Stimulated activated naive B cell treated with anti-CD40 and anti-IgM and Interleukin-4, amounts not matched to agents 10 μg/mL and 1 μg/mL and 100 μg/mL, for 72 hours (primary cell): ENCODE measurements at places on chromosomes 11 and 22.

DNA sequence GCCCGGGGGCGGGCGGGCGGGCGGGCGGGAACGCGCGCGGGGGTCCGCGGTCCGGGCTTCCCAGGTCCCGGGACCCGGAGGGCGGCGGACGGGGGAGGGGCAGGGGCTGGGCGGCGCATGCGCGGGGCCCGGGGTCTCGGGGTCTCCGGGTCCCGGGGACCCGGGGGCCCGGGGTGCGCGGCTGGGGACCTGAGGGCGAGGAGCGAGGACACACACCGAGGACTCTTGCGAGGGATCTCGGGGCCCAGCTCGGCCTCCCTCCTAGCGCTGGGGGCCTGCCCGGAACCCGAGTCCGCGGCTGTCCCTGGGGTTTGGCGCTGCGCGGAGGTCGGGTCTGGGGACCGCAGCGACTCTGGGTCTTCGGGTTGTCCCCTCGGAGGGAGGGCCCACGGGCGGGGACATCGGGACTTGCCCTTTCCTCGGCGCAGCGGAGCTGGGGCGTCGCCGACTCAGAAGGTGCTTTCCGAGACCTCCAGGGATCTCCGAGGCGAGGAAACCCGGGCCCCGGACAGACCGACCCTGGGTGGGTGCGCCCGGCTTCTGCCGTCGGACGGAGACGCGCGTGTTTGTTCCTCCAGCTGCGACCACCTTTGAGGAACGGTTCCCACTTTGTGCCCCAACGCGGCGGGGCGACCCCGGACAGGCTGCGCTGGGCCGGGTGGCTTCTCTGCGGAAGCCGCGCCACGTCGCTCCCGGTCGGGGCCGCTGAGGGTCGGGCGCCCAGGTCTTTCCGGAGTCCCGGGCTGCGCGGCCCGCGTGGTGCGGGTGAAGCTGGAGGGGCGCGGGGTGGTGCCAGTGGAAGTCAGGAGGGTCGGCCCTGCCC is 540 bp downstream of the PPARA start:
- H3K27ac ChIP-seq, result peak overlapping the region; percentile 80
- H3K36me3 ChIP-seq, result peaks cover 5% of the 10 kb centered on the region
- H3K4me1 ChIP-seq, result peaks cover 14% of the 10 kb centered on the region
- DNase-seq, result peak; percentile 60

DNA sequence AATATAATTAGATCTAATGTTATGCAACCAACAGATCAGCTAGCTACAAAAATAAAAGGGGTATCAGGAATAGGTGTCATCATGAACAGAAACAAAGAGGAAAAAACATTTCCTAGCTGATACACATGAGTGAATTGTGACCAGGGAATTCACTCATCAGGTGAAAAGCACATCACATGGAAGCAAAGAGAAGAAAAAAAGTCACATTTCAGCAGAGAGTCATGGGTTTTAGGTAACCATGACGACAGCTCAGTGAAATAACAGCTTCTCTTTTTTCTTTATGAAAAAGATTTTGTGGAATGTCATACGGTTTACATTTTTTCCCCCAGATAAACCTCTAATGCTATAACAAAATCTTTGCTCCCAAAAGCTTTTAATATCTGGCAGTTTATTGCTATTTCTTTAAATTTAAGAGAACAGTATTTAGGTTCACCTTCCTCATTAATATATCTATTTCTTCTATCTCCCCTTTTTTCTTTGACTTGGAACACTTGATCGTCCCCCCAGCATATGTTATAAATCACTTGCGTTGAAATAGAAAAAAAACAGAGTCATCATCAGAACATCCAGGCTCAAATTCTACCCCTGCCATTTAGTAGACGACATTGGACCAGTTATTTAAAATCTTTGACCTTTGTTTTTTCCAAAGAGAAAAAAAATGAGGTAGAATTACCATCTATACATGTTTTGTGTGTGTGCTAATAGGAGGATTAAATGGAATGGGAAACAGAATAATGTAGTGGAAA is 5.3 kb downstream of the TYR start:
- H3K27ac ChIP-seq, result no peak overlapping the region
- no peaks in the 10 kb centered on the region for H3K27me3 ChIP-seq
- H3K36me3 ChIP-seq, result no peaks in the 10 kb centered on the region

DNA sequence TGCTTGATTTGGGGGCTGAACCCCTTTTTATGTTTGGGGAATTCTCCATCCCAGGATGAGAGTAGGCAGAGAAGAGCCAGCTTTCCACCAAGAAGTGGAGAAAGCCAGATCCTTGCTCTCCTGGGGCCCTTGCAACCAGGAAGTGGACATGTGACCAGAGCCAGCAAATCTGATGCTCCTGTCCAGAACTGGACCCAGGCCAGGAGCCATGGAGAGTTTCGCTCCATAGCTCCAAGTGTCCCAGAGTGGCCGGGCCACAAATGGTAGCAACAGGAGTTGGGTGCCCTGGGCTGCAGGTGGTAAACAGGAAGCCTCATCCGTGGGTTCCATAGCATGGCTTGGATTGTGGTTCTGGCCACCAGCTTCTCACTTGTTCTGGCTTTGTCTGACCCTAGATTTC is 93.9 kb upstream of the CD82 start:
- no peak for DNase-seq
- no peaks in the 10 kb centered on the region for H3K36me3 ChIP-seq
- peaks cover 29% of the 10 kb centered on the region for H3K27me3 ChIP-seq
- H3K4me3 ChIP-seq, result no peak overlapping the region

DNA sequence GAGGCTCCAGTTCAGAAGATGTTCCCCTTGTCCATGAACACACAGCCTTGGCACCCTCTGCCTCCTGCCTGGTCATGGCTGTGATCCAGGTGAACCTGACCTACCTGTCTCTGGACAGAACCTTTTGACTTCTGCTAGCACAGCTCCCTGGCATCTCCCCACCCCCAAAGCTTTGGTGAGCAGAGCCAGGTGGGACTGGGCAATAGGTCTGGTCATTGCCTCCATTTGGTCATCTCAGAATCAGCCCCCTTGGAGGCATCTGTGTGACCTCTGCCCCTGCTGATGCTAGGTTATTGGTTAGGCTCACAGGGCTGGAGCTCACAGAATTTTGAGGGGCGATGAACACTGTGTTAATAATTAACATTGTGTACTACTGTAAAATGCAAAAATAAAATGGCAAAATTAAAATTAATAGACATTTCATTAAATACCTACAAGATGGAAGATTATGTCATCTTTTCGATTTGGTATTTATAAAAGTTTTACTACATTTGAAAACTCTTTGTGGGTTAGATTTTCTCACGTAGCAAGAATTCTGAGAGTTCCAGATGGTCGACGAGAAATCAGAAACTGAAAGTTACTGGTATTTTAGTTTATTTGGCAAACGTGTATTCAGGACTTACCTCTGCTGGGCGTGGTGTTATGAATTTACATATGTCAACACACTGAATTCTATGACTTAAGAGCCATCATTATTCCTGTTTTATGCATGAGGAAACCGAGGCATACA is 8.3 kb upstream of the KIAA0930 start:
- H3K4me1 ChIP-seq, result peaks cover 24% of the 10 kb centered on the region
- no peak for DNase-seq
- no peaks in the 10 kb centered on the region for H3K27me3 ChIP-seq
- no peak overlapping the region for H3K4me3 ChIP-seq

DNA sequence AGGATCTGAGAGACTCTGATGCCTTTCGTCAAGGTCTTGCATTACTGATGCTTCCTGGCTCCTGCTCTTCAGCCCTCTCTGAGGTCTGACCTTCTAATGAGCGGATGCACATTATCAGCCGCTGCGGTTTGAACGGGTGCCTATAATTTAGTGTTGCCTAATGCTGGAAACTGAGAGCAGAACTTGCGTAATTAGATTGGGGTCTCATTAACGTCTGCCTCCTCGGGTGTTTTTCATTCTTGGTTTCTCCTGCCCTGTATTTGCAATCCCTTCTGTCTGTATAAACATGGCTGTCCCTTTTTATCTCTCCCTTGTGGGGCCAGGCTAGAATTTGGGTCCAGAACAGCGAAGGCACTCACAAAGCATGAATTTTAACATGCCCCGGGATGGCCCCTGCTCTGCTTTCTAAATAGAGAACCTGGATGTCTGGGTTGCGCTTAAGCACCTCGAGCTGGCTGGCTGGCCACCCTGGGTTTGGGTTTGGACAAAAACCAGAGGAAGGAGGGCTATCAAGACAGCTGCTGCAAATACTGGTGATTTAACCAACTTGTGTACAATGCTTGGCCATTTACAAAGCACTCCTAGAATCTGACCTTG is 118.6 kb downstream of the TIMP3 start:
- DNase-seq, result no peak
- no peak overlapping the region for H3K27ac ChIP-seq
- peaks cover 6% of the 10 kb centered on the region for H3K36me3 ChIP-seq
- H3K27me3 ChIP-seq, result no peaks in the 10 kb centered on the region

DNA sequence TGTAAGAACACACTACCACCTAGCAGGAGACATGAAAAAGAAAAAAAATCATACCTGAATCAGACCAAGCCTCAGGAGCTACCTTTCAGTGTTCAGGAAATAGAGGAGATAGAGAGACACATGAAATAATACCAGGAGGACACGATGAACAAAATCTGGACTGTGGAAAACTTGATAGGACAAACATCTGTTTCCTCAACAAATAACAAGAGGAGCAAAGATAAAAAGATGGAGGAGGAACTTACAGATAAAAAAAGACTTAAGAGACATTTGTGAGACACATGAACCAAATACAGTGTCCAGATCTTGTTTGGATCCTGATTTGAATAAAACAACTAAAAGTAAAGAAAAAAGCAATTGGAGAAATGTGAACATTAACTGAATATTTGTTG is 12.4 kb upstream of the KCNE3 start:
- no peak overlapping the region for H3K4me3 ChIP-seq
- H3K27ac ChIP-seq, result no peak overlapping the region
- DNase-seq, result no peak
- no peaks in the 10 kb centered on the region for H3K36me3 ChIP-seq

DNA sequence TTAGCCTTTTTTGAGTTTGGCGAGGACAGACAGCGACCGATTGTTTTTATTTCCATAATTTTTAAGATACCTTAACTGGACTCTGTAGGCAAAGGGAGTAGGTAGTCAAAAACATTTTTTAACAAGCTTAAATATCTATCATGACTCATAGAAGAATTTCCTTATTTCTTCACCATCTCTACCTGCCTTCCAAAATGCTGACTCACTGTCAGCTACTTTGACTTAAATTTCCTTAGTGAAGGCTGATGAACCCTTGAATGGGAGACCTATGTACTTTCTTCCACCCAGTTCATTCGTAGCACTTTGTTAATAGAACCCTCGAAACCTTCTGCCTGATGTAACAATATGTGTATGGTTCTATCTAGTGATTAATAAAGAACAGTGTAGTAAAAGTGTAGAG is 1.1 kb upstream of the MTMR2 start:
- H3K27ac ChIP-seq, result peak overlapping the region; percentile 52
- DNase-seq, result no peak

DNA sequence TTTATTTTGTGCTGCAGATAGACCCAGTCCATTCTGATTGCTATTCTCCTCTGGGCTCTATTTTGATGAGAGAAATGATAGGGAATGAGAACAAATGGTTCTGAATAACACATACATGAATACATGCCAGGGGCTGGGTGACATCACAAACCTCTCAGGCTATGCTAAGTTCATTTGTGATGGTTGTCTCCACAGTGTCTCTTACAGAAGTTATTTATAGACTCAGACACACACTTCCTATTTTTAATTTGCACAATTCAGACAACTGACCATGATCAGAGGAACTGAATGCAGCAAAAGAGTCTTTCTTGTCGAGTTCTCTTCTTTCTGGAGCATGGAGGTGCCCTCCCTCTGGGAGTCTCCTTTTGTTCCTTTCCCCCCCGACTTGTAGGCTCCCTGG is 991.7 kb downstream of the OPCML start:
- DNase-seq, result no peak
- no peak overlapping the region for H3K4me3 ChIP-seq
- no peaks in the 10 kb centered on the region for H3K4me1 ChIP-seq
- H3K27me3 ChIP-seq, result no peaks in the 10 kb centered on the region
- no peaks in the 10 kb centered on the region for H3K36me3 ChIP-seq

GRCh38 chr22:45208993-45209838 is 31.5 kb downstream of the KIAA0930 start:
- no peak overlapping the region for H3K4me3 ChIP-seq
- H3K4me1 ChIP-seq, result peaks cover 25% of the 10 kb centered on the region
- no peak overlapping the region for H3K27ac ChIP-seq

- no peaks in the 10 kb centered on the region for H3K36me3 ChIP-seq
- DNase-seq, result no peak
- no peaks in the 10 kb centered on the region for H3K27me3 ChIP-seq
- H3K4me1 ChIP-seq, result peaks cover 7% of the 10 kb centered on the region
- H3K27ac ChIP-seq, result no peak overlapping the region
- no peak overlapping the region for H3K4me3 ChIP-seq
These were observed 40.3 kb upstream of the E2F8 start for GRCh38 chr11:19281041-19281440.

DNA sequence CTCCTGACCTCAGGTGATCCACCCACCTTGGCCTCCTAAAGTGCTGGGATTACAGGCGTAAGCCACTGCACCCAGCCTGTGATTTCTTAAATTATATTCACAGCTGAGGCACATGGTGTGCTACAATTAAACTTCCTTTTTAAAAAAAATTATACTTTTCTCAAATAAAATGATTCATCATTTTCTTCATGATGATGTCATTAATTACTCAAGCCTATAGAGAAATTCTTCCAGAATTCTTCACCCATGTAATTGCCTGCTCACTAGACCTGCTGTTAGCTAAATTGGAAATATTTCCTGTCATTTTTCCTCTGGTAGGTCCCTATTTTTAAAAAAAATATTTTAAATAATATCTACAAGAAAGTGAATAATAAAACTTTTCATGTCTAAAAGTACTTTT is 440.0 kb upstream of the ANO3 start:
- no peak overlapping the region for H3K4me3 ChIP-seq
- no peaks in the 10 kb centered on the region for H3K27me3 ChIP-seq
- no peak for DNase-seq
- no peaks in the 10 kb centered on the region for H3K36me3 ChIP-seq
- H3K27ac ChIP-seq, result no peak overlapping the region

- H3K27me3 ChIP-seq, result peaks cover 79% of the 10 kb centered on the region
- H3K4me1 ChIP-seq, result peaks cover 16% of the 10 kb centered on the region
- H3K27ac ChIP-seq, result peak overlapping the region; percentile 14
- H3K36me3 ChIP-seq, result no peaks in the 10 kb centered on the region
These were observed 2.4 kb upstream of the WNT11 start for GRCh38 chr11:76208438-76209374.
